Stimulated activated CD4-positive, alpha-beta T cell treated with anti-CD3 and anti-CD28 coated beads, Interleukin-2, amount 100 ng/mL, for 48 hours (primary cell): ENCODE measurements at places on chromosomes 2 and 18.

DNA sequence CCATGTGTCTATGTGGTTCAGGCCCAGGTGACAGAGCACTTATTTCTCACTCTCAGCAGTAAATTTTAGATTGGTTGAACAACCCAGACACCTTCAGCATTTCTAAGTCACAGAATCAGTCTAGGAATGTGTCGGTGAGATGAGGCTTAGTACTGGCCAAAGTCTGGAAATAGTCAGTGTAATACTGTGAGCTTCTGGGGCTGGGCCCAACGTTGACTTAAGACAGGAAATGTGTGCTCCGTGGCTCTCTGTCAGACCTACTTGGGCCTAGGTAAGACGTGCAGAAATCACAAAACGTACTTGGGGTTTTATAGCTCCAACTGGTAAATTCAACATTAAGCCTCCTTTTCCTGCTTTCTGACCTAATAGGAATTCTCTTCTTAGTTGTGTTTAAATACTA, 160.3 kb upstream of the COL3A1 start:
- no peak for DNase-seq

DNA sequence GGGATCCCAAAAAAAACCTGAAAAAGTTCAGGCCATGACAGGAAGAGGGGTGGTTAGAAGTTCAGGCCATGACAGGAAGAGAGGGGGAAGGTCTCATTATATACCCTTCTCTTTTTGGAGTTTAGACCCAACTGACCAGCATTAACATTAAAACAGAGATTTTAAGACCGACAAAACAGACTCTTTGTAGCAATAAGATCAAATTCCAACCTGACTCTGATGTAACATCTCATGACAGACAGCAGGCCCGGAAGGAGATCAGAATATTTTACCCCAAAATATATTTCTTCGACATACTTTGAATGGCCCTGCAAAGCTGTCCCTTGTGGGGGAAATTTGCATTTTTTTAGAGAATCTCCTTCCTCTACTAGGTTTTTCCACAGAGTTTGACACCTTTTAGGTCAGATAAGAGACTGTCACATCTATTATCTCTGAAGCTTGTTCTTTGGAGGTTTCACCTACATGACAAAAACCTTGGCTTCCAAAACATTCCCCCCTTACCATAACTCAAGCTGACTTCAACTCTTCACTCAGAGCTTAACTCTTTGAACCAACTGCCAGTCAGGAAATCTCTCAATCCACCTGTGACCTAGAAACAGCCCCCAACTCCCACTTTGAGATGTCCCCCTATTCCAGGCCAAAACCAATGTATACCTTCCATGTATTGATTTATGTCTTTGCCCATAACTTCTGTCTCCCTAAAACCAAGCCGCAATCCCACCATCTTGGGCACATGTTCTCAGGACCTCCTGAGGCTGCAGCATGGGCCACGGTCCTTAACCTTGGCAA, 51.0 kb upstream of the B3GNT2 start:
- DNase-seq = no peak

GRCh38 chr2:230018153-230018552, 50.6 kb downstream of the SLC16A14 start:
- no peak for DNase-seq

GRCh38 chr18:32317651-32318050, 127.8 kb downstream of the MEP1B start:
- no peak for DNase-seq

- no peak for DNase-seq
Measured at GRCh38 chr2:55482186-55482884, 37.2 kb upstream of the CFAP36 start.

DNA sequence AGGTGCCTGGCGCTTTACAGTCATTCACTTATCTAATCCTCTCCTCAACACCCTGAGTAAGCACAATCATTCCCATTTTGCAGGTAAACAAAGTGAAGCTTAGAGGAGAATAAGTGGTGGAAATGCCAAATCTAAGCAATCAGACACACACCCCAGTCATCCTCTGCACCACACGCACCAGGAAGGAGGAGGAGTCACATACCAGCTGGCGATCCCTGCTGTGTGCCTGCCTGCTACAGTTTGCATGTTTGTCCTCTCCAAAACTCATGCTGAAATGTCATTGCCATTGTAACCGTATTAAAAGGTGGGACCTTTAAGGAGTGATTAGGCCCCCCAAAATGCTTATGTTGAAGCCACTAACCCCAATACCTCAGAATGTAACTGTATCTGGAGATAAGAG, 93.7 kb downstream of the LOXHD1 start:
- DNase-seq = no peak

DNA sequence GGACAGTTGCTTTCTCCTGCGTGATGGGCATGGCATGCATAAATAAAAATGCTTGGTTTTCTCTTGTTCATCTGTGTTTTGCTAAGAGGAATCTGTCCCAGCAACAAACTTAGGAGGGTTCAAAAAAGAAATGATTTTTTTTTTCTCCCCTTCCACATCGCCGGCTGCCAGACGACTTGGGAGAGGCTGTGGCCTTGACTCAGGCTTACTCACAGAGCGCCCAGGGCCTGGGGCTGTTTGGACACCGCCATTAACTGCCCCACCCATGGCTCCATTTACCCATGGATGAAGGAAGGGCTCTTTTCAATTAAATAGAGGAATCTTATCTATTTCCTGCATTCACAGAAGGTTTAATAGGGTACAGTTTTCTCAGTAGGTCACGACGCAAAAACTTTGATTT, 22.3 kb upstream of the SERPINB5 start:
- no peak for DNase-seq

DNA sequence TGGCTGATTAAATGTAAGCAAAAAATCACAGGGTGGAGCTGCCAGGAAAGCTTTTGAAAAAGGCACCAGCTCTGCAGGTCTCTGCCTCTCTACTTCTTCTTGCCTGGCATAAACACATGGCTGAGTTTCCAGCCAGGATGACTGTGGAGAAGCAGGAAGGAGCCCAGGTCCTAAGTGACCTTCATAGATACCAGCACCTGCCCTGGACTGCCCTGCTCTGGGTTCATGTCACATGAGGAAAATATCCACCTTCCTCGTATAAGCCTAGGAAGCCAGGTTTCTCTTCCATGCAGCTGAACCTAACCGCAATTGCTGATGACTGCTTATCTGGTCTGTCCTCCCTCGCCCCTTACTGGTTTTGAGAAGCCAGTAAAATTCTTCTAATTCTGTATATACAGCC, 47.8 kb upstream of the CREB1 start:
- DNase-seq = no peak

DNA sequence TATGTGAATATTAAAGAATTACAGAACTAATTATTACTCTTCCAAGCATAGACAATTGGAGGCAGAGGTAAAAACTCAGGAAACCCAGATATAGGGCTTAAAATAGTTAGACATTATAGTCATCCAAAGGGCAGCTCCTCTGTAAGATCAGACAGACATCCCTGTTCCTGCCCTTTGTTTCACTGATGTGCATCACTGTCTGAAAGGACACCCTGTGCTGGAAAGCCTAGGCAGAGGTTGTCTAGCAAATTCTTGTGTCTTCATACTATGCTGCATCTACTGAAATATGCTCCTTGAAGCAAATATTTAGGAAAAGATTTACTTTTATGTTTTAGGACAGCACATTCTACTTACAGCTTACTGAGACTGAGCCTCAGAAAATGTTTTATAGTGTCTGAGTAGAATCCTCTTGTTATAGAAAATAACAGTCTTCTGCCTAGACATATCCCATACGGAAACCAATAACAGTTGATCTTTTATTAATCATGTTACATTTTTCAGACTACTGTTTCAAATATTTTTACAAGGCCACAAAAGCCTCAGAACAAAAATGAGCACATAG, 977.3 kb upstream of the CDH2 start:
- no peak for DNase-seq

DNA sequence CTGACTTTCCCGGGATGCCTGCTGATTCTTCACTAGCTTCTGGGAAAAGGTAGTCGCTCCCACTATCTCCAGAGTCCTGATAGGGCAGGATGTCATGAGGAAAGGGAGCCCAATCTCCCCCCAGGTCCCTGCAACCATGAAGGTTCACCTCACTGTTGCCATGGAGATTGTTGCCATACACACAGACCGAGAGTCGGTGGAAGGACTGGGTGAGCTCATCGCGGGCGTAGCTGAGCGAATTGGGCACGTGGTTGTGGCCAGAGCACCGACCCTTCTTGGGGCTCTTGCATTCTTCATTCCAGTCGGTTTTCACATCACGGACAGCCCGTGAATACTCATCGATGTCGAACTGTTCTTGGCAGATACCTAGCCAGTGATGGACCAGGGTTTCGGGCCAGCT, 97.4 kb downstream of the MEP1B start:
- DNase-seq = no peak

- peak; percentile 34 for DNase-seq
Measured at GRCh38 chr2:240149943-240150784, 9.7 kb upstream of the OTOS start.

DNA sequence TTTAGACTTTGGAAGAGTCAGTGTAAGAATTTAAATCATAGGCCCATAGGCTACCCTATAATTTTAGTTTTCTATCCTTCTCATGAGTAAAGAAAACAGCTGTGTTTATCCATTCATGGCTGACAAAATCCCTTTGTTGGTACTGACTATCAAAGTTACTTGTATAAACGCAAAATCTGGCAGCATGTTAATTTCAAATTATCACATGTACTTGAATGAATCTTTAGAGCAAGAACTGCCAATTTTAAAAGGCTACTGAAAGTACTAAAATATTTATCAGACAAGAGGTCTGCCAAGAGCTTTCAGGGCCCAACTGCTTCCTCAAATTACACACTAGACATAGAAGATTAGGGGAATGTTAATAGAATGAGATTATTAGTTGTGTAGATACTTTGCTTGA, 66.6 kb downstream of the MYL12B start:
- no peak for DNase-seq
